Stimulated activated CD8-positive, alpha-beta memory T cell treated with anti-CD3 and anti-CD28 coated beads, Interleukin-15, amount 100 ng/mL, for 24 hours (primary cell): ENCODE measurements at places on chromosomes 16 and 17.

DNA sequence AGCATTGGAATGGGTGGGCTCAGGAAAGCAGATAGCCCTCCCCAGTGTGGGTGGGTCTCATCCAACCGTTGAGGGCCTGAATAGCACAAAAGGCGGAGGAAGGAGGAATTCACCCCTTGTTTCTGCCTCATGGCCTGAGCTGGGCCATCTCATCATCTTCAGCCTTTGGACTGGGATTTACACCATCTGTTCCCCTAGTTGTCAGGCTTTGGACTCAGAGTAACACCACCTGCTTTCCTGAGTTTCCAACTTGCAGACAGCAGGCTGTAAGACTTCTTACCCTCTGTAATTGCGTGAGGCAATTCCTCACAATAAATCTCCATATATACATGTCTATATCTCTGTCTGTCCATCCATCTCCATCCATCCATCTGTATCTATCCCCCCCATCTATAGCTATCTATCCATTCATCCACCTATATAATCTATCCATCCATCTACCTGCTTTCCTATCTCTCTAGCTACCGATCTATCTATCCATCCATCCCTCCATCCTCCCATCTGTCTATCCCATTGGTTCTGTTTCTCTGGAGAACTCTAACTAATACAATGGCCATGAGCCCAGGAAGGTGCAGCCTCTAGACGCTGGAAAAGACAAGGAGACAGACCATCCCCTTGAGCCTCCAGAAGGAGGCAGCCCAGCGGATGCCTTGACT, 21.3 kb downstream of the DNAH17 start:
- DNase-seq, result no peak

- no peak for DNase-seq
Observed at GRCh38 chr17:82439829-82440365, 10.7 kb downstream of the CYBC1 start.

GRCh38 chr17:59027750-59028149, 78.9 kb downstream of the TRIM37 start:
- DNase-seq, result no peak

GRCh38 chr16:66136841-66137240, 229.7 kb upstream of the CDH5 start:
- no peak for DNase-seq

- no peak for DNase-seq
Observed at GRCh38 chr16:47565454-47565853, 104.3 kb downstream of the PHKB start.
